Suppressor macrophage treated with lipopolysaccharide for 1 hour (primary cell): ENCODE measurements at places on chromosomes 2 and 18.

- DNase-seq, result no peak
These were observed 30.2 kb downstream of the GAREM1 start for GRCh38 chr18:32440518-32440917.

- no peak for DNase-seq
These were observed at the start of gene COL6A3 for GRCh38 chr2:237413777-237414661. COL6A3 (minus strand) TSS chr2:237414164; CDS start chr2:237396817, 17,347 bp downstream.

- peak; percentile 34 for DNase-seq
These were observed 12.7 kb downstream of the DGUOK start for GRCh38 chr2:73939419-73939818.

DNA sequence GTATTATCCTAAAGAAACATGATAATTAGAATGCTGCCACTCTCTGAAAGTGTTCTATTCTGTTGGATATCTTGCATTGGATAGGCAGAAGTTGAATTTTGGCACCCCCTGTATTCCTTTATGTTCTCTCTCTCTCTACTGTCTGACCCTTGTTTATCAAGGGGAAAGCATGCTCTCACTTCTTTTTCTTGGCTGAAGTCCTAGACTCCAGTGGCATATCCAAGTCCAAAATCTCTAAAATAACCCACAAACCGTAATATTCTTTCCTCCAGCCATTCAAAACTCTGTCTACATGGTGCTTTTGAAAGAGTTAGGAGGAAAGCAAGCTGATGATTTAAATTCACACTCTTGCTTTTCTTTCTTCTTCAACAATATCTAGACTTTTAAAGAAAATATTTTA, 669.7 kb downstream of the TDRD15 start:
- no peak for DNase-seq

- no peak for DNase-seq
These were observed 88.5 kb downstream of the TGIF1 start for GRCh38 chr18:3538456-3538855.

DNA sequence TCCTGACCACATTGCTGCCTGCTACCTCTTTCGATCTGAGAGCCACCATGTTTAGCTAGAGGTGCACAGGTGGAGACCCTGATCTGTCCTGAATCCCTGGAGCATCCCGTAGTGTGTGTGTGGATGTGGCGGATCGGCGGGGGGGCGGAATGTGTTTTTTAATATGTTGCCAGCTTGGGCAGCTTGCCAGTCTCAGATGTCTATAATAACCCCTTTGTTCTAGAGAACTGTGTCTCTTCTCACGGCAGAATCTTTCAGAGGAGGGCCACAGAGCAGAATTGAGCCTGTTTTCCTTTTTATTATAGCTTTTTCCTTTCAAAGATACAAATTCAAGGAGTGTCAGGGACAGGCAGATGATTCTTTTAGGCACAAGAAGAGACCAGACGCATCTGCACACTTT, 934.1 kb upstream of the KLHL29 start:
- no peak for DNase-seq

DNA sequence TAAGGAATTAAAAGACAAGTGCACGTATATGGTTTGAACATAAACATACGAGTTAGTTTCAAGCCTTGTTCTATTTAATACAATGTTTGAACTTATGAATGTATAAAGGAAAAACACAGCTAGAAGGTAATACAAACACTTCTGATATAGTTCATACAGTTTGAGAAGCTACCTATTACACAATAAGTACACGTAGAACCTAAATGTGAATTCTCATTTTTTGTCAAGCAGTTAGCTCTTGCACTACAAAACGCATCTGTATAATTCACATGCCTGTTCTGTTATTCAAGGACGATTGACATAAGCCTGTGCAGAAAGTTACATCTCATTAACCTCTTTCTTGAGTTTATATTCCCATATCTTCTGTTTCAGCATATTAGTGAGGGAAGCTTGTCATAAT, 2.7 kb downstream of the LRP1B start:
- no peak for DNase-seq

DNA sequence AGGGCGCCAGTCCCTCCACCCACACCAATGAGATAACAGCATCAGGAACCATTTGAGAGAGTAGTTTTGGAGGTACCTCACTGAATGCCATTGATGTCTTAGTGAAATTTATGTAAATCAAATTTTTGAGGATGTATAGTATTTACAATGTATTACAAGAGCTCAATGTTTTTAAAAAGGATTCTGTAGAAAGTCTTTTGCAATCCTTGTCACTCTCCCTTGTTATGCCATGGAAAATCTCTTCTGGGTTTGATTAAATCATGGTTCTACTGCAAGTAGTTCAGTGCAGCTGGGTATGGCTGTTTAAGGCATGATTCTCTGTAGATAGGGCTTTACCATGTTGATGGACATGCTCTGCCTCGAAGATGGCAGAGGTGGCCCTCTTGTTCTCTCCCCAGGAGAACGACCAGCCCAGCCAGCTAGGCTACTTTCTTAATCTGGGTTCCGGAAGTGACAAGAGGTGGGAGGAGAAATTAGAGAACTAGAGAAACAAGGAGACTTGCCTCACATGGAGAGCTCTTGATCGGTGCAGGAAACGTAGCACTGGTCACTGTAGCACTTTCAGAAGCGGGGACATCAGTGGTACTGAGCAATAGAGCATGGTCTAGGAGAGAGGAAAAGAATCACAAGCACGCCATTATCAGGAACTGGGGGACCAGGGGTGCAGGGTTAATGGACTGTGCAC, 202.7 kb downstream of the CLIP4 start:
- peak; percentile 62 for DNase-seq
